ENCODE measurements at places on chromosomes 1 and 21. TPM values are rescaled to one million over a fixed set of nuclear protein-coding genes. Genes with fewer than 3 reads are reported as not detected.

SYT11 gene
- total RNA-seq = 39.8 TPM

ITLN1 gene
- not detected for total RNA-seq

NIBAN1 gene
- 31.0 TPM for total RNA-seq

MIXL1 gene
- total RNA-seq = not detected

VANGL2 gene
- total RNA-seq = not detected

SYT14 gene
- not detected for total RNA-seq

HTR1D gene
- total RNA-seq = not detected

SPRR3 gene
- total RNA-seq = not detected

RAB3B gene
- total RNA-seq = 0.03 TPM

NES gene
- total RNA-seq = not detected

CHIA gene
- total RNA-seq = not detected

CFHR1 gene
- not detected for total RNA-seq

CFHR4 gene
- not detected for total RNA-seq

TDRD10 gene
- total RNA-seq = not detected

CNKSR1 gene
- 1.0 TPM for total RNA-seq

DNA sequence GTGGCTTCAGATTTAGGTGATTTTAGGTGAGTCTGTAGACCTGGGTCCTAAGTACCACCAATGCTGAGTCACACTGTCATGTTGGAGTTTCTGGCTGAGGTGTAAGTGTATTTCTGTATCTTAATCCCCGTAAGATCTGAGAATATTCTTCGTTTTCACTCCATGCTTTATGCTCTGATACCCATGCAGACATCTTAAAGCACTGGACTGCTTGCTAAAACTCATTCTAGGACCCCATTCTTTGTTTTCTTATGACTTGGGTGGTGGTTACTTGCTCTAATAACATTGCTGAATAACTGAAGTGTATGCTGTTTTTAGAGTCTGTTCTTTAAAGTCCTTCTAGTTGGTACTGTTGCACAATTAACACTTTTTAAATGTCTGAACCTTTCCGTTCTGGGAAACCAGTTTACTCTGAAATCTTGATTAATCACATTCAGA, 36.6 kb downstream of the CDC42 start:
- no peak for DNase-seq

GRCh38 chr1:87393445-87394085, 64.9 kb downstream of the LMO4 start:
- no peak for DNase-seq

DNA sequence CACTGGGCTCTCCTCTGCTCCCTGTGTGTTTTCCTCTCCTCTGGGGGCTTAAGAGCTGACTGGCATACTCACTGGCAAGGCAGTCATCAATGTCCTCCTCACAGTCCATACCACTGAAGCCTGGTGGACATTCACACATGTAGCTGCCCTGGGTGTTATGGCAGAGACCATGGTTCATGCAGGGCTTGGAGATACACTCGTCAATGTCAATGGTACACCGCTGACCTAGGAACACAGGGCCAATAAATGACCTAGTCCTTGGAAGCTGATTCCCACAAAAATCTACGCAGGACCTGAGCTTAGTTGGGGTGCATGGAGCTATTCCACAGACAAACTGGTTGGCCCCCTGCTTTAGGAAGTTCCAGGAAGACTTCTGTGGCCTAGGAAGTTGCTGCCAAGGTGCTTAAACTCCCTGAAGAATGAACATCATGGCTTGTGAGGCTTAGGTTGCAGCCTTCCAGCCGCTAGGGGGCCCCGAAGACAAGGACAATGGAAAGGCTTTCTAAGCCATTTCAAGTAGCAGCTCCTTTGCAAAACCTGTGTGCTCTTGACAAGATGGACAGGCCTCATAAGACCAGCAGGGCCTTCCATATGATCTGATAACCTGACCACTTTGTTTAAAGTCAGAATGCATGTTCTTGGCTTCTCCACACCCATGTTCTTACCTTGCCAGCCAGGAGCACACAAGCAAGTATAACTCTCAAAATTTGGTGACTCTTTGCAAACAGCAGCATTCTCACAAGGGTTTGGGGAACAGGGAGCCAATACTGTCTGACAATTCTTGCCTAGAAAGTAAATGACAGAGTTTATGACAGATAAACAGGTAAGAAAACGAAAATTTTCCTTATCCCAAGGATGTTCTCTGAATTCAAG, 52.3 kb upstream of the ADAM30 start:
- peak; percentile 75 for DNase-seq

DNA sequence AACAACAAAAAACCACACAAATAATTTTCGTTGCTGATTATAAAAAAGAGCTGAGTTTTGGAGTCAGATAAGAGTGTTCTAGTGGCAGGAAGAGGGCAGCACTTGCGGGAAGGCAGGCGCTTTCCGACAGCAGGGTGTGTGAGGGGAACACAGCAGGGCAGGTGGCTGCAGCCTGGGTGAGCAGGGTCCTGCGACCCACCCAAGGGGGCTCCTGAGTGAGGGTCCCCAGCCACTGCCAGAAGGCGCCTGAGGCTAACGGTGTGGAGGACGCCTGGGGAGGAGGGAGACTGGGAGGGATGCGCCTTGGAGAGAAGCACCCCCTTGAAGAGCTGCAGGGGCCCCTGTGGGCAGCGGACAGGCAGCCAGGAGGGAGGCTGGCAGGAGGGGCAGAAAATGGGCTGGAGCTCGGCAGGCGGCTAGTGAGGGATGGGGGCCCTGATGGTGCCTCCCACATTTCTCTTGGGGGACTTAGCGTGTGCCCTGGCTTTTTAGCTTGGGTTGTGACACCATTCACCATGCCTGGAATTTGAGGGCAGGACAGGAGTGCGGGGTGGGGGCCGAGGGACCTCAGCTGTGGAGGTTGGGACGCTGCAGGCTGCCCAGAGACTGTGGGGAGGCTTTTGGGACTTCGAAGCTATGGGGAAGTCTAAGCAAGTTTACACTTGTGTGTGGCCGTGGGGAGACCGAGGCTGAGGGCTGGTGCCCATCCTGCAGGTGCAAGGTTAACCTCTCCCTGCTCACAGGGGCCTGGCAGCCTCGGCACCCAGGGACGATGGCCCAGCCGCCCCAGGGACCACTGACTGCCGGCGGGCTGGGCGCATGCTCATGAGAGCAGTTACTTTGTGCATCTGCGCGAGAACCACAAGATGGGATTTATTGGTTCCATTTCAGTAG, 111.4 kb downstream of the SIK1 start:
- no peak for DNase-seq

DNA sequence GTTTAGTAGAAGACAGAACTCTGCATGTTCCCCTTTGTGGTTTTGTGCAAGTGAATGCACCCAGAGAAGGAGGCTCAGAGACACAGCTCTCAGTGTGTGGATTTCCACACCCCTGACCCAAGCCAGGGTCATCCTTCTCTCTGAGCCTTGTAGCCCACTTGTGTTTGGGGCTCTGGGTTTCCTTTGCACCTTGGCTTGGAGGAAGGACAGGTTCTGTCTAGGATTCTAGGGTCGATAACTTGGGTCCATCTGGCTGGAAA, 27.2 kb downstream of the MYOG start:
- no peak for DNase-seq

- no peak for DNase-seq
These were observed at the start of gene SYNC for GRCh38 chr1:32702599-32703478. Gene SYNC (minus strand): TSS chr1:32702770. CDS start chr1:32702660, 110 bp downstream.

- DNase-seq = no peak
These were observed 11.1 kb upstream of the RAVER2 start for GRCh38 chr1:64733581-64734286.

GRCh38 chr1:182563095-182563494, 26.0 kb downstream of the RNASEL start:
- no peak for DNase-seq

- no peak for DNase-seq
These were observed 965.4 kb upstream of the TMPRSS15 start for GRCh38 chr21:19368944-19369343.

- no peak for DNase-seq
These were observed 465.7 kb downstream of the PLPP3 start for GRCh38 chr1:56113679-56114078.

GRCh38 chr1:235060607-235061470, 67.8 kb downstream of the TOMM20 start:
- no peak for DNase-seq

- DNase-seq = no peak
These were observed 18.4 kb downstream of the FOXD2 start for GRCh38 chr1:47456250-47456649.

GRCh38 chr1:228171221-228171891, 5.8 kb downstream of the IBA57 start:
- DNase-seq = no peak

GRCh38 chr21:33229099-33229783, 497 bp upstream of the IFNAR2 start:
- DNase-seq = no peak

GRCh38 chr1:24765308-24765988, 20.2 kb downstream of the CLIC4 start:
- DNase-seq = no peak

- no peak for DNase-seq
These were observed 147.4 kb upstream of the BEND5 start for GRCh38 chr1:48924099-48924498.

GRCh38 chr1:52423771-52424170, 19.4 kb downstream of the PRPF38A start:
- peak; percentile 88 for DNase-seq

DNA sequence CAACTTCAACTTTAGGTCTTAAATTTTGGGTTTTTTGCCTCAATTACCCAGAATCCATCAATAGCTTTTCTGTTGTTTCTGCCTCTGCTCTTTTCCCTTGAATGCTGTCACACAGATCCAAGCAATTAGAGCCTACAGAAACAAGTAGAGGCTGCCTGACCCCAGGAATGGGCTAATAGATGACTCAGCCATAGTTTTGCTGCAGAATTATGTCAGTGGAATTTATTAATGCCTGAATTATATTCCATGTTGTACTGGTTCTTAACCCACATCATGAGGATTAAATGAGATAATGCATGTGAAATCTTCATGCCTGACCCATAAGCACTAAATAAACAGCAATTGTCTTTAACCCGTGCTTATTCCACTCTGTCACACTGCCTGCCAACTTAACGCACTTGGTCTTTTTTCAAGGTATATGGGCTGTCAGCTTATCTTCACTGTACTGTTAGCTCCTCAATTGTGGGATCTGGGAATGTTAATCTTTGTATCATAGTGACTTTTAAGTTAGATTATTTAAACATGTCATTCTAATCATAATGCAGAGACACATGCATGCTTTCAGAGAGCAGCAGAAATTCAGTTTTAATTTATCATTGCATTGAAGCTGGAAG, 213.3 kb downstream of the ROR1 start:
- DNase-seq = no peak

GRCh38 chr1:182262425-182262824, 129.2 kb downstream of the GLUL start:
- DNase-seq = no peak

GRCh38 chr1:202145068-202145743, 669 bp upstream of the ARL8A start:
- DNase-seq = no peak

GRCh38 chr1:53556657-53557227, 97.5 kb downstream of the DMRTB1 start:
- DNase-seq = no peak

- DNase-seq = no peak
These were observed 21.3 kb downstream of the VN1R5 start for GRCh38 chr1:247277191-247277590.

DNA sequence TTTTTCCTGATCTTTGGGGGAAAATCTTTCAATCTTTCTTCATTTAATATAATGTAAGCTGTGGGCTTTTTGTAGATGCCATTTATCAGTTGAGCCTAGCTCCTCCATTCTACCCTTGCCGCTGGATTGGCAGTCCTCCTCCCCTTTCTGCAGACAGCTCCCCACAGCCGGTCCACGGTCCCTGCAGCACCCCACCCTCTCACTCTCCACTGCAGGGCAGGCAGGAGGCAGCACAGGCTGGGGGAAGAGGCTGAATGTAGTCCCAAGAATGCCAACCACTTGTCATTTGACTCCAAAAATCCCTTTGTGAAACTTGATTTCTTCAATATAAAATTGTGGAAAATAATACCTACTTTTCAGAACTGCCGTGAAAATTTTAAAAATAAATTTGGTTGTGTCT, 96.7 kb downstream of the SYT2 start:
- no peak for DNase-seq

GRCh38 chr1:206094024-206094423, 23.2 kb downstream of the AVPR1B start:
- DNase-seq = no peak
